NCI-H2171 (cell line): ENCODE measurements at places on chromosomes 2 and 18.

GRCh38 chr2:237441605-237442274, 27.8 kb upstream of the COL6A3 start:
- no peak for DNase-seq

- no peak for DNase-seq
Observed at GRCh38 chr18:48216639-48217257, 192.4 kb downstream of the ZBTB7C start.

GRCh38 chr2:207337234-207338219, 171.8 kb upstream of the KLF7 start:
- no peak for DNase-seq

- DNase-seq, result no peak
Observed at GRCh38 chr2:129741623-129742022, 237.8 kb upstream of the RAB6C start.

DNA sequence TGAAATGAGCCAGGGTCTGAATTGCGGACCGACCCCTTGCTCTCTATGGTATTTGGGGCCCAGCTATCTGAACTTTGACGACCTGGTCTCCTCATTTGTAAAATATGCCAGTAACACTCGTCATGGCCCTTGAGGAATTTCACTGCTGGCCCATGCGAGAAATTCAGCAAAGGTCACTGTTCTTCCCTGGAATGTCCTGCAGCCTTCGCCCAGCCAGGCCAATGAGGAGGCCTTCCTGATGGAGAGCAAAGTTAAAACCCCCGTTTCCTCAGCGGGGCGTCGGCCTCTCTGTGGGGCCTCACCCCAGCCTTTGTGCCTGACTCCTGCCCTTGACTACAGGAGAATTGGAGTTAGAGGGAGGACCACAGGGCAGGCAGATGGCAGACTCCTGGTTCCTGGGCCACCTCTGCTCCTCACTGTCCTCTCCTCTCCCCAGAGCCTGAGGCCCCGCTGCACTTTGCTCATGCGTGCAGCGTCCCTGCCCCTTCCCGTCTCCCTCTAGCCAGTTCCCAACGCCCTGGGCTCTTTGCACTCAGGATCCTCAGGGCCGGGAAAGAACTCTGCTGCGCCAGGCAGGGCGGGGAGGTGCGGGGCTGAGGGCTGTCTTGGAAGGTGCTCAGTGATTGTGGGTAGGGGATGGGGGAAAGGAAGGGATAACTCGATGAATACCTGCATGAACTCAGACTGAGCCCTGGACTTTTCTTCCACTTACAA, 257.0 kb upstream of the RAB6C start:
- DNase-seq, result no peak

DNA sequence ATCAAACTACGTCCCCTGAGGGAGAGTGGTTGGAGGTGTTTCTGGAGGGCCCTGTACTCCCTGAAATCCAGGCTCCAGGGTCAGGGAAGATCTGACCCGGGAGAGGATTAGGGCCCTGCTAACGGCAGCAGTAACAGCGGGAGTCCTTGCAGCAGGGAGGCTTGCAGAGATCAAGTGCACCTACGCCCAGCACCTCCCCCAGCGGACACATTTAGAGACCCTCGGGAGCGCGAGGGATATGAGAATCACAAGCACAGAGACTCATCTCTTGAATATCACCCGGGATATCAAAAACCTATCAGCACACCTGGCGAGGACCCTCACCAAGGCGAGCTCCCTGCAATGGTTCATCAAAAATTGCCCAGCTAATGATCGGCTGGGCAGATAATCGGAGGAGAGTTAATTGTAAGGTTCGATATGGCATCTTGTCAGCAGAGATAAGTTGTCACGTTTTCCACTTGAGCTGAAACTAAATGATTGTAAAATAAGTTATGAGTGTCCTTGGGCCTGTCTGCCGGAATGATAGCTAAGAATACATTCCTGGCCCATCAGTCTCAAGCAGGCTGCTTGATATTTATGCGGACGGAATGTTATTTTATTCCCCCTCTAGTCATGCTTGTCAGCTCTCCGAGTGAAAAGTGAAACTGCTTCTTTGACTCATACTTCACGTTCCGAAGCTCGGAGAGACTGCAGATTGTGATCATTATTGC, 209.8 kb downstream of the GBX2 start:
- DNase-seq, result no peak

DNA sequence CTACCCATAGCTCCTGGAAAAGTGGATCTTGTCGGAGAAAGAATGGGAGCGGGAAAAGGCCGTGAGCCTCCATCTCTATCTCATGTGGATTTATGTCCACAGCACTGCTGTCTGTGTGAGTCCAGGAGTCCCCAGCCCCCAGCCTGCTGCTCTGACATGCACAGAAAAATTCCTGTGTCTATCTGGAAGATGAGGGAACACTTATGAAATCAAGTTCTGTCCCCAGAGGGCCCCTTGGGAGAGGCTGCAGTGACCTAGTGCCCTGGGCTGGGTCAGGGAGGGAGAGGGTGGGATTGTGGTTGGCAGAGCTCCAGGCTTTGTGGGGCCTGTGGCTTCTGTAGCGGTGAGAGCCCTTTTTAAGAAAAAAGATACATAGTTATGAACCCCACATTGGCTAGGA, 37.6 kb downstream of the HJURP start:
- DNase-seq, result no peak

DNA sequence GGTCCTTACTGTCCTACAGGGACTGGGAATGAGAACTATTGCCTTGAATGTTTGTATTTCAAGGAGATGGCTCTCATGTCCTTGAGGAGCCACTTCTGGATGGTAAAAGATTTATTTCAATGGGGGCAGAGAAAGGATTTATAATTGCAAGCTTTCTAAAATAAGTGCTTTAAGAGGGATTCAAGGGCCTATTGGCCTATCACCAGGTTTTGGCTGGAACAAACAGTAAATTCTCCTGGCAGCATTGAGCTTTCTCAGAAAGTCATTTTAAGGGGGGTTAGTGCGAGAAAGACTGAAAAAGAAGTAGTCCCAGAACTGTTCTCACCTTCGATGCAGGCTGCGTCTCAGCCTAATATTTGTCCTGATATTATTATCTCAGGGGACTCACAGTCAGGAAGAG, 29.8 kb downstream of the DPP10 start:
- DNase-seq, result no peak

DNA sequence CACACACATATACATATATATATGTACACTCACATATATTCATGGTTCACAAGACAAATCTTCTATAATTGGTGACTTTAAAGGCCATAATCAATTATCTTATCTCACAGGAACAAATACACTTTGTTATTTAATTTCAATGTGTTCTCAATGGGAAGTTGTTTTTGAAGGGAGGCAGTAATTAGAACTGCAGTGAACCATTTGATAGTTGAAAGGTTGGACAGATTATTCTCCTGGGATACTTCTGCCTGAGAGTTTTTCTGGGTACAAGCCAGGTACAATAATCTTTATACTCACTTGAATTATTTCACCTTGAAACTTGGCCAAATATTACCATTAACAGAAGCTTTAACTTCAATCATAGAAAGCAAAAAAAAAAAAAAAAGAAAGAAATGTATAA, 546.6 kb upstream of the LRRTM4 start:
- no peak for DNase-seq

DNA sequence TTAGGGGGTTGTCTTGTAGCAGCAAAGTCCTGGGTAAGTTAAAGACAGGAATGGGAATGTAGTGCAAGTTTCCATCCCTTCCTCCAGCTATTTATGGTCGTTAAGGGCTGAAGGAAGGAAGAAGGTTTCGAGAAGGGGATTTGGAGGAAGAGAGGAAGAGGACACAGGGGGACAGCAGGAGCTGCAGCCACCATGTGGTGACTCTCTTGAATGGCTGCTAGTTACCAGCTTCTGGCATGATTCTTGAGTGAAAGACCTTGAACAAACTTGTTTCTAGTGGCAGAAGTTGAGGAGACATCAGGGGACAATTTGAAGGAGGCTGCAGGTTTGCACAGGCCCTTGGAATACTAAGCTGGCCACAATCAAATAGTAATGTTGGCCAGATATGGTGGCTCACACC, 116.6 kb downstream of the MTX2 start:
- DNase-seq, result no peak

DNA sequence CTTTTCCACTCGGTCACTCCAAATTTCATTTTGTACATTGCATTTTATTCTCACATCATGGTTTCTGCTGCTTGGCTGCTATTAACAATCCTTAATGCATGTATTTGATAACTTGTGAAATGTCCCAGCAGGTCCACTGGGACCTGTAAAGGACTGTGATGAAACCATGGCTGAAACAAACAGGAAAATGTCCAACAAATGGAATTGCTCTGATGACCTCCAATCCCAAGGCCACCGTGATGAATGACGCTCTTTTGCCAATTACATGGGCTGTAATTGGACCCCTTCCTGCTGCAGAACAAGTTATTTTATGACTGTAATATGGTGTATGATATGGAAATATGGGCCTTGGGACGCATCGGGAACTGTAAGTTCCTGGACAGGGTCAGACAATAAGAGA, 224.2 kb upstream of the CXCR4 start:
- DNase-seq, result no peak
